HS-27A (cell line): ENCODE measurements at places on chromosomes 4 and X.

DNA sequence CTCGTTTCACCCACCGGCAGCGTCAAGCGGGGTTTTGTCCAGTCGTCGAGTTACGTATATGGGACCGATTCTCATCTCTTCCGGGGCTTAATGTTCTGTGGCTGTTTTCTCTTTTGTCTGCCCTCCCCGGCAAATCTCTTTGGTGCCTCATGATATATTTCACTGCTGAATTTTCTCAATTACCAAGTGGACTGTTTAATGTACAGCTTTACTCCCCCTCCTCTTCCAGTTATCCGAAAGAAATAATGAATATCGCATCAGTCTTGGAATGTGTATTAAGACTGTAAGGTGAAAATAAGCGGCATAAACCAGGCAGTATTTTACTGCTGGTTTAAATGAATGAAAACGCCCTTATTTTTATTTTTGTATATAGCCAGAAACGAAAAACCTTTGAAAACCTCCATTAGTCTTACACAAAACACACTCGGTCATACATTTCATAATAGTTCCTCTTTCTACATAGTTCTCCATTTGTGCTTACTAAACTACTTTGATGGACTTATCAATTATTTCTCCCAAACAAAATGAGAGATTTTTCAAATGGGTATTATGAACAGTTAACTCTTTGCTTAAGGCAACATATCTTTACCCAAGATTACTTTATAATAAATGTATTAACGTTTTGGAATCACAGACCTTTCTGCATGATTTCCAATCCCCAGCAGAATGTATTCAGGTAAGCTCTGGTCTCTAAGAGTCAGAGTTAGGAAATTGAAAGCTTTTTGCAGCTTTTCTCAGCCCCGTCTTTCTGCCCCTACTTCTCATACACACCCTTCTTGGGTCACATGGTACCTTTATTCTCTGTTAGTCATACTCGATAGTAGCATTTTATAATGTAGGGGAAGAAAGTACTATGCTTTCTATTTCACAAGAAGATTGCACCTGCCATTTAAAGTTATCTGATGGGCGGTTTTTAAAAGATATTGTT lies 979 bp downstream of the RP2 start:
- DNase-seq = no peak

- DNase-seq = no peak
These were observed 723 bp downstream of the WDFY3 start for GRCh38 chr4:84965553-84966381.

- DNase-seq = no peak
These were observed 533.2 kb upstream of the AGA start for GRCh38 chr4:177975315-177975987.

GRCh38 chr4:120549011-120549570 lies 373.4 kb downstream of the PRDM5 start:
- DNase-seq = no peak

DNA sequence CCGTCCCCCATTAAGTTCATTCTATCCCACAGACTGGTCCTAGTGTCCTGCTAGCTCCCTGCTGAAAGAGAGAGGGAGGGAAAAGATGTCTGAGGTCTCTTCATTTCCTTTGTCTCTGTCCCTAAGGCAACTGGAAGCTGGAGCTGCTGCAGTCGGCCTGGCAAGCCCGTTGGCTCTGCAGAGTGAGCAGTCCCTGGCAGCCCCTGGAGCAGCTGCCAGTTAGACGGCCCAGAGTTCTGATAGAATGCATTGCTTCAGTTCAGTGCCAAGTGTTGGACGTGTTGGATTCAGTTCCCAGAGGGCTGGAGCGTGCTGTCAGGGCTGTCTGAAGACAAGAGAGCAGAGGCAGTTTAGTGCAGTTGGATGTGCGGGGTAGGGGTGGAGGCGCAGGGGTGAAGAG lies 975 bp downstream of the KCNE5 start:
- DNase-seq = no peak

DNA sequence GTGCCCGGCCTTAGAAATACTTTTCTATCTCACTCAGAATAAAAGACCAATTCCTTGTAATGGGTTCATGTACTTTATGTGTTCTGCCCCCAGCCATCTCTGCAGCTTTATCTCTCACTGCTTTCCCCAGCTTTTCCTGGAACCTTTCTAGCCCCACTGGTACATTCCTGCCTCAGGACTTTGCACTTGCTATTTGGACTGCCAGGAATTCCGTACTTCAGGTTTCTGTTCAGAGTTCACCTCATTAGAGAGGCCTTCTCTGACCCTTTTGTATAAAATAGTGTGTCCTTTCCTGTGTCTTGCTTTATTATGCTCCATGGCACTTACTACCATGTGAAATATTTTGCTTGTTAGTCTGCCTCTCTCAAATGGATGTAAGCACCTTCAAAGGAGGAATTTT lies 112.5 kb downstream of the PDLIM5 start:
- DNase-seq = no peak

DNA sequence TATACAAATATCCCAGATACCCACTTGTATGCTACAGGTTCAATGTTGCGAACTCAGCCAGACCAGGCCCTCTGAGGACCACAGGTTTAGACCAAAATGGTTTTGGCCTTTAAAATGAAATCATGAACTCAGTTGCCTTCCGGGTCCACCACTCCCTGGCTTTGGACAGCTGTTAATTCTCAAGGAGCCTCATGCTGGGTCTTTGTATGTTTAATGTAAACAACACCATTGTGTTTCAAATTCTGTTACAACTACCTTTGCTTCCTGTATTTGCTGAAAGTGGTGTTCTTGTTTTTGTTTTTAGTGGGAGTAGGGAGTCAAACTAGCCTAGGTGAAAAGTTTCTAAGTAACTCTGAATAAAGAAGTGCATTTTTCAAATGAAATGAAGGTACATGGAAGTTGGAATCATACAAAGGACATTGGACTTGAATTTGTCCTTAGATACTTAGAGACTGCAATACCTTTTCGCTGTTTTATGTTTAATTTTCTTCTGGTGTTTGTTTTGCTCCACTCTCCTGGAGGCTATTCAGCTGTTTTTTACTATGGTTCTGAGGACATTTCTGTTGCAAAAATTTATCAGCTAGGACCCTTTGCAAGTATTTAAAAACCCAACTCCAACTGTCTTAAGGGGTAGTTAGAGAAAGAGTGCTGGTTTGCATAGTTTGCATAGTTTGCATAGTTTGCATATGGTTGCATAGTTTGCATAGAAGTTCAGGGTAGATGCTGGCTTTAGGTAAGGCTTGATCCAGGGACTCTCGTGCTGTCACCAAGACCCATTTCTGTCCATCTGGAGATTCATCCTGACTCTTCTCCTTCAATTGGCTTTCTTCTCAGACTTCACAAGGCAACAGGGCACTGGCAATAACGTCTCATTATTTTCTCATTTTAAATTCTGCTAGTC lies 70.1 kb downstream of the MID1IP1 start:
- no peak for DNase-seq

DNA sequence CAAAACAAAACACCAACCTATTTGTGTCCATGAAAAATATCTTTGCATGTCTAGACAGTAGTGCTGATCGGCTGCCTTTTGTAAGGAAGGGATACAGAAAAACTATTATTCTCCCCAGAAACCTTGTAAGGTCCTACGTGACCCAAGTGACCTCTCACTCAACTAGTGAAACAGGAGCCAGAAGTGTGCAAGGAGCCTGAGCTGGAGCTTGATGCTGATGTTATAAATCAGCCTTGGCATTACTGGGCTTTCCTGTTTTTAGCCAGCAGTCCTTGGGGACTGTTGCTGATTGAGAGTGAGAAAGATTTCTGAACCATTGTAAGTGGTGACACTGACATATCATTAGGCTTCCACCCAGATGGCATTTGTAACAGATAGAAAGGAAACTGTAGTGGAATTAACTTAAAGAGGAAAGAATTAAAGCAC lies 100.8 kb upstream of the LIMCH1 start:
- no peak for DNase-seq
